ENCODE measurements at places on chromosomes 3 and 15. TPM values are rescaled to one million over a fixed set of nuclear protein-coding genes. Genes with fewer than 3 reads are reported as not detected.

CCDC33 gene
- 6.8 TPM for total RNA-seq

ZNF609 gene
- 21.1 TPM for total RNA-seq

TNIK gene
- 1.7 TPM for total RNA-seq

DET1 gene
- total RNA-seq, result 6.6 TPM

PAK6 gene
- total RNA-seq, result 0.17 TPM

RPL32 gene
- 2,345 TPM for total RNA-seq

TPRG1 gene
- 0.14 TPM for total RNA-seq

NEIL1 gene
- total RNA-seq, result 2.5 TPM

CHL1 gene
- total RNA-seq, result not detected

IL5RA gene
- total RNA-seq, result not detected

PPP1R2 gene
- 15.7 TPM for total RNA-seq

PLS1 gene
- 11.1 TPM for total RNA-seq

Data from A549 treated with Hydrocortisone at 1 μM for 4 hours (cell line).